ENCODE measurements at places on chromosomes 3 and 15.

- DNase-seq: peak; percentile 15
Measured at GRCh38 chr3:106963442-106963841, 413.8 kb upstream of the CCDC54 start.

- DNase-seq: no peak
Measured at GRCh38 chr3:9613056-9613748, 36.1 kb upstream of the MTMR14 start.

DNA sequence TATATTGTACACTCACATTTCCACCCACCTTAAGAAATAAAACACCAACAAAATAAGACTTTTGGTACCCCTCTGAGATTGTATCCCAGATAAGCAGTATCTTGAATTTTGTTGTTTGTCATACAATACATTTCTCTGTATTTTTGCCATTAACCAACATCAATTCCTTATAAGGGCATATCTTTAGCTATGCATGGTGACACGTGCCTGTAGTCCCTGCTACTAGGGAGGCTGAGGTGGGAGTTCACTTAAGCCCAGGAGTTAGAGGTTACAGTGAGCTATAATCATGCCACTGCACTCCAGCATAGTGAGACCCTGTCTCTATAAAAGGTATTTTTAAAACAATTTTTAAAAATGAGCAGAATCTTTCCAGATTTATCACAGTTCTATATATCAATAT is 32.5 kb upstream of the STXBP5L start:
- no peak for DNase-seq

- DNase-seq: no peak
Measured at GRCh38 chr3:55180936-55181535, 253.2 kb upstream of the LRTM1 start.

DNA sequence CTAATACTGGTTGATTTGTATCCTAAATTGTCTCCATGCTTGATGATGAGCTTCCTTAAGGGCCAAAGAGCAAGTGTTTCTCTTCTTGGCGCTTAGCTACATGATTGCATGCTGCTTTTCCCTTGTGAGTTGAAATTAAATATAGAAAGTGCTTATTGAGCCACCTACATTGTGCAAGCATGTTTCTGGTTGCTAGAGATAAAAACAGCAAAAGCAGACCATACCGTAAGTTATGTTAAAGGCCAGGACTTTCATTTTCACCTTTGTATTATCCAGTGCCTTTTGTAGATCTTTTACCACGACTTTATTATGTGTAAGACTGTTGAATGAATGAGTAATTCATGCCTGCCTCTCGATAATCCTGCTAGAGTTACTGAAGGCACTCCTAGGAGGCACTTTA is 41.9 kb upstream of the CCNB2 start:
- DNase-seq: no peak

DNA sequence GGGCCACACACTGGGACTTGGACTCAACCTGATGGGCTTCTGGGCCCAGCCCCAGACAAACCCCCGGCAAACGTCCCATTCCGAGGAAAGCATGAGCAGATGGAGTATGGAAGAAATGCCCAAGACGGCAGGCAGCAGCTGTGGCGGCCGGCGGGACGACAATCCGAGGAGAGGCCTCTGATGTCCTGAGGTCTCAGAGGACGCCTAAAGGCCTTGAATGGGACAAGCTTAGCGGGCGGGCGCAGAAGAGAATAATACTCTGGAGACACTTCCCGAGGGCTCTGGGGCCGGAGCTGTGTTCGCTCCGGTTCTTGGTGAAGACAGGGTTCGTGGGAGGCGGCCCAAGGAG is 482 bp upstream of the OGG1 start:
- DNase-seq: no peak

- peak; percentile 35 for DNase-seq
Measured at GRCh38 chr3:39808467-39809180, 785 bp upstream of the MYRIP start.

GRCh38 chr3:186882881-186883685 is 40.6 kb downstream of the ADIPOQ start:
- no peak for DNase-seq

- DNase-seq: no peak
Measured at GRCh38 chr3:69329892-69330291, 56.0 kb downstream of the FRMD4B start.

DNA sequence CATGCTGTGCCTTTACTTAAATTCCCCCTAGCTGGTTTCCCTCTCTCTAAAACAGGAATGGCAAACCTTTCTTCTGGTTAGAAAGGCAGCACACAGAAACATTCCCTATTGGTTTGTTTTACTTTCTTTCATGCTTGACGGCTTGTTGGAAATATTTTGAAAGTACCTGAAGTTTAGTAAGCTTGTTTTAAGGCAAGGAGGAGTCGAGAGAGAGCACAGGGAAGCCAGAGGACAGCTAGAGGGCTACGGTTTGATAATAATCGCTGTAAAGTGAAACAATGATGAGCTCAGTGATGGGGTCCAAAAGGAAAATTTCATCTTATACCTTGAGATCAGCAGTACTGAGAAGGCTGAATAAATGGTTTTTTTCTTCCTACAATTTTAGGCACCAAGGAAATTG is 64.1 kb downstream of the ATP13A4 start:
- no peak for DNase-seq

GRCh38 chr3:94862703-94863102 is 799.8 kb downstream of the NSUN3 start:
- DNase-seq: no peak

DNA sequence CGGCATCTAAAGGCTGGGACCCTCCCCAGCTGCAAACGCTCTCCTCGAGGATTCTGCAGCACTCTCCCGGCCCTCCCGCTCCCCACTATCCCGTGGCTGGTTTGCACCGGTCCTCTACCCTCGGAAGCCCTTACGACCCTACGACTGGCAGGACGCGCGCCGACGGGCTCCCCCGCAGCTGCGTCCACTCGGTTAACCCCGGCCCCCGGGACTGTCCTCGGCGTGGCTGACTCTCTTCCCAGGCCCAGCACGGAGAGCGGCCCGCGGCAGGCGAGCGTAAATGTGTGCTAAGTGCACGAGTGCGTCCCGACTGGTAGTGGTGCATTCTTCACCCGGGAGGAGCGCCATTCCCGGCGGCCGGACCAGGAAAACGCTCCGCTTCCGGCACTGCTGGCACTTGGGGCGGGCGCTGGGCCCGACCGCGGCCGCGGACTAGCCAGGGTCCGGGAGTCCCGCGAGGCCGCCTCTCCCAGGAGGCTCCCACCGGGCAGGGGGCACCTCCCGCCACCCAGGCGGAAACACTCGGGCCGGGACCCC is 508 bp downstream of the GORASP1 start:
- DNase-seq: peak; percentile 32

GRCh38 chr3:195119461-195120266 is 151.3 kb downstream of the XXYLT1 start:
- DNase-seq: no peak

DNA sequence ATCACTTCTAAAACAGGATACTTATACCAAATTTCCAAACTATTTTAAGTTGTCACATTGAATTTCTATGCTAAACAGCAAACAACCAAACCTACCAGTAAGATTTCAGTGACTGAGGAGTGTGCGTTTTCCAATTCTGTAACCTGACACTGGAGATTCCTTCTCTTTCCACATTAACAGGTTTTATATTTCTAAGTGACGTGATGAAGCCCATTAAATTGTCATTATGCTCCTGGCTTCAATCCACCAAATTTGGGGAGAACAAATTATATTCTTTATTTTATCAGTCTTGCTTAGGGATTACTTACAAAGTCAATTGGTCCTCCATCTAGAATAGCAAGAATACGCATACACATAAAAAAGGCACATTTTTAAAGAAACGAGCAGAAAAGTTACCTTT is 764.8 kb upstream of the NR2F2 start:
- no peak for DNase-seq

- peak; percentile 63 for DNase-seq
Measured at GRCh38 chr15:29821416-29822099, 710 bp downstream of the TJP1 start.

DNA sequence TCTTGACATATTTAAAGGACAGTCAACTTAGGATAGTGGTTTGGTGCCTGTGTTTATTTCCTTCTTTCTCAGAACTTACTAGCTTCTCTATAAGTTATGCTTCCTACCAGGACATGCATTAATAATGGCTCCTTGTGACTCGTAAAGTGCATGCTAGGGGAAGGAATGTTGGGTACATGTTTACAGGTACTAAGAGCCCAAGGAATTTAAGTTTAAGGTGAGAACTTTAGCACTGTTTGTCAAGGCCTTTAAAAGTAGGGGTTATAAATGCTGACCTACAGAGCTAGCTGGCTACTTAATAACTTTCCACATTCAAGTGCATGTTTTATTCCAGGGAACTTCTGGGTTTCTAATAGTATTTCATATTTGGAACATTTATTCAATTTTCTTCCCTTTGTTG is at the start of gene TMEM207:
Gene TMEM207 (minus strand): TSS at position 101 of the 400 bp plus-strand sequence. CDS start 92 bp downstream, at position 9.
- no peak for DNase-seq

DNA sequence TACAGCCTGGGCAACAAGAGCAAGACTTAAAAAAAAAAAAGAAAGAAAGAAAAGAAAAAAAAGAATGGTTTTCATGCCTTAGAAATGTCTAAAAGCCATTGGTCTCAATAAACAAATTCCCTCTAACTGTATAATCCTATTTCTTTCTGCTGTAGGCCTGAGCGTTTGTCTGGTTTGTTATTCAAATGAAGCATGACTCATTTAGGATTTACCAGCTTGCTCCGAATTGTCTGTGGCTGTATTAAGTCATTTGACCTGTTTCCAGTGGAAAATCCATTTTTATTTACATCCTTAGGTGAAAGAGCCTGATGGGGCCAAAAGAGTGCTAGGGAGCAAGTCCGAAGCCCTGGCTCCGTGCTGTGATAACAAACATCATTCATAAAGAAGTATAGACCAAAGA is 73.8 kb downstream of the BDH1 start:
- no peak for DNase-seq

GRCh38 chr3:195165265-195165609 is 105.7 kb downstream of the XXYLT1 start:
- no peak for DNase-seq

- no peak for DNase-seq
Measured at GRCh38 chr3:162092751-162093150, 596.1 kb downstream of the OTOL1 start.

GRCh38 chr15:81259760-81260298 is 63.1 kb downstream of the IL16 start:
- no peak for DNase-seq

DNA sequence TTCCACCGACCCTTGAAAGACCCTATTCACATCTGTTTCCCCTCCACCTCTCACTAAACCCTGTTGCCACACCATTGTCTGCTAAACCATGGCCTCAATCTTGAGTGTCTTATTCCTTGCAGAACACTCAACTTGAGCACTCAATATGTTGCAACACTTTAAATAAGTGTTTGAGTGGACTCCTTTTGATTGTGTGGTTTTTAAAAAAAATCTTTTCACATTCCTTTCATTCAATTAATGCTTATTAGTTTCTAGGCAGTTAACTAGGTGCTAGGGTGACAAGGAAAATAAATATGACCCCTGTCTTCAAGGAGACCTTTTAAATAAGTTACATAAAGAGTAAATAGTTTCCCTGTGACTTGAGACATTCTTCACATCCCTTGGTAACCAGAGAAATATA is 13.3 kb upstream of the HHLA2 start:
- DNase-seq: no peak

- no peak for DNase-seq
Measured at GRCh38 chr15:45088801-45089711, 24.9 kb downstream of the DUOX2 start.

GRCh38 chr3:16871915-16872842 is 12.6 kb upstream of the PLCL2 start:
- no peak for DNase-seq

- DNase-seq: no peak
Measured at GRCh38 chr3:113405180-113405579, 36.1 kb downstream of the CFAP44 start.

DNA sequence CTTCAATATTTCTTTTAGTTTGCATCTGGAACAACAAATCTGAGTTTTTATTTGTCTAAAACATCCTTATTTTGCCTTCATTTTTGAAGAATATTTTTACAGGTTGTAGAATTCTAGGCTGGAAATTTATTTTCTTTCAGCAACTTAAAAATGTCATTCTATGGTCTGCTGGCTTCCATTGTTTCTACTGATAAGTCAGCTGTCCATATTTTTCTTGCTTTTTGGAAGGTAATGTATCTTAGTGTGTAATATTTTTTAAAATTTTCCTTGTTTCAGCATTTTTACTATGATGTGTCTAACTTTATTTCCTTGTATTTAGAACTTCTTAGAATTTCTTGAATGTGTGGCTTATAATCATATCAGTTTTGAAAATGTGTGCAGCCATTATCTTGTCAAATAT is 37.0 kb downstream of the SEMA6D start:
- DNase-seq: no peak

DNA sequence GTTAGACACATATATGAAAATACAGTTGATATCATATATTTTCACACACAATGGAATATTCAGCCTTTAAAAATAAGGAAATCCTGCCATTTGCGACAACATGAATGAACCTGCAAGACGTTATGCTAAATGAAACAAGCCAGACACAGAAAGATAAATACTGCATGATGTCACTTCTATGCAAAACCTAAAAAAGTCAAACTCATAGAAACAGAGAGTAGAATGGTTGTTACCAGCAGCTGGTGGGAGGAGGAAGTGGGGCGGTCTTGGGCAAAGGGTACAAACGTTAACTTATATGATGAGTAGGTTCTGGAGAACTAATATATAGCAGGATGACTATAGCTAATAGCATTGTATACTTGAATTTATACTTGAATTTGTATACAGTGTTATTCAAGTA is 213.2 kb upstream of the NR2F2 start:
- DNase-seq: no peak

DNA sequence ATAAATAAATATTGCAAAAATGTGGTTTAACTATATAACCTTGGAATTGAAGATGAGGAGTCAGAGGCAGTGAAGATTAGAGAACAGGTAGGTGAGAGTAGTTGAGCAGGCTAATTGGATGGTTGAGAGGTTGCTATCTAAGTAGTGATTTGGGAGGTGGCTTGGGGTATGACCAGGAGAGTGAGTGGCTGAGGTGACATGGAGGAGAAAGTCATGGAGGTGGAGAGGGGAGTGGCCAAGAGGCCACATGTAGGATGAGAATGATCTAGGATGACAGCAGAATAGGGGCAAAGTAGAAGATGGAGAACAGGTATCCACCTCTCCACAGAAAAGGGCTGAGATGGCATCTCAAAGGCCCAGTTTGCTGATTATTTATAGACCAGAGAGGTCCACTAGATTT is 10.5 kb upstream of the RLBP1 start:
- no peak for DNase-seq

- DNase-seq: no peak
Measured at GRCh38 chr15:101366853-101367252, 71.8 kb upstream of the SNRPA1 start.

DNA sequence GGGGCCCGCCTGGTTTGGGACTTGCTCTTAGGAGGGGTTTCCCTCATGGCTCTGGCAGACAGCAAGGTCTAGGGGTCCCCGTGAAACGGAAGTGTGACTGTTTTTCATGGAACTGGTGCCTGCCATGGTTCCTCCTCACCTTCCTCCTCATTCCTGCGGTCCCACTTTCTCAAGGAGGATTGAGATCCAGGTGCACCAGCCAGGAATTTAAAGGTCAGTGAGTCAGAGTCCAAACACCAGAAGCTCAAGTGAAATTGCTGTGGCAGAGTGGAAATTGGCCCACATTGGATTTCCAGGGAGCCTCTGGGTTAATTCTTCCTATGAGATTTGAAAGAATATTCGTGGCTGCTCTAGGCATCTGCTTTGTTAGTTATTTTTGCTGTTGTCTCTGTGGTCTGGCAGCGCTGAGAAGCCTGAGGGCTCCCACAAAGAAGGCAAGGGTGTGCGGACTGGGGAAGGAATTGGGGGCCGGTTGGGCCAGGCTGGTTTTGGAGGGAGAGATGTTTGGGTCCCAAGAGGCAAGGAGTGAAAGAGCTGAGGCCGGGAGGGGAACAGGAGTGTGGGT is 60.4 kb upstream of the TNFAIP8L3 start:
- DNase-seq: no peak

All from left renal cortex interstitium (tissue), 4 donors.